Urinary bladder (tissue), 4 donors: ENCODE measurements at places on chromosomes 5 and 9. TPM values are rescaled to one million over a fixed set of nuclear protein-coding genes. Genes with fewer than 3 reads are reported as not detected.
A peak's percentile ranks its signal among the peaks of the same experiment; 100 is the strongest.

The CMBL gene
- 17.2 TPM for total RNA-seq

DNA sequence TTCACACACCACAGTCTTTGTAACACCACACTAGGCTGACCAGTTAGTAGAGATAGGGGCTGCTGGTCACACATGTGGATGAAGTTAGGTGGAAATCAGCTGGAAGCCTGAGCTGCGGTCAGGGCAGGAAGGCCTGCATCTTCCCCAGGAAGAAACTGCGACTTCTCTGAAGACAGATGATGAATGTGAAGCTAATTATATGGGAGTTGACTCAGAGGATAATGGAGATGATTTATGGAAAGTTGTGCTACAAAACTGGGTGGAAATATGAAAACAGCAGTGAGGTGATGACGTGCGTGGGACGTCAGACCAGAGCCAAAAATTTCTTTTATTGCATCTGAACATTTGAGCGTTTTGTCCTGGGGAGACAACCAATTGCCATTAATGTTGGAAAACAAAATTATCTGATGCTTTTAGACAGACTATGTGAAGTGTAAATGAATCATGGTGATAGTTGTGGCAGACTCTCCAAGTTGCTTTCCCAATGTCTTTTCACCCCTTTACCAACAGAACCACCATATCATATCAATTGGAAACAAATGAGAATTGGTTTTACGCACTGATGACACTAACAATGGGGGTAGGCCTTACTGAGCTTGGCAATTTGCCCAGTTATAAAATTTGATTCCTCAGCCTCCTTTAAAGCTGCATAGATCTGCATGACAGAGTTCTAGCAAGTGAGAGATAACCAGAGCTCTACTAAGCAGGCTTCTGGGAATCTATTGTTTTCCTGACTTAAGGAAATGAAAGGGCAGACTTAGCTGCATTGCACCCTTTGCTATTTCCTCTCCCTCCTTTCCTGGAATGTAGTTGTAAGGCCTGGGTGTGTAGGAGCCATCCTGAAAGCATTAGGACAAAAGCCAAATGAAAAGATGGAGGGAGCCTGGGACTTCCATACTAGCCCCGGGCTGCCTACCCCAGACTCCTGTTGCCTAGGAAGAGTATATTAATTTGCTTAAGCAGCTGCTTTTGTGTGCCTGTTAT lies 84.0 kb downstream of the RAB3C start:
- DNase-seq = peak; percentile 33

- DNase-seq = no peak
Observed at GRCh38 chr9:116323012-116323411, 169.4 kb downstream of the PAPPA start.

- no peak for DNase-seq
Observed at GRCh38 chr5:33927685-33928084, 8.5 kb upstream of the RXFP3 start.

- DNase-seq = no peak
Observed at GRCh38 chr5:135028791-135029476, 5.1 kb downstream of the PITX1 start.

- no peak for DNase-seq
Observed at GRCh38 chr9:8265281-8265680, 465.7 kb upstream of the DMAC1 start.

DNA sequence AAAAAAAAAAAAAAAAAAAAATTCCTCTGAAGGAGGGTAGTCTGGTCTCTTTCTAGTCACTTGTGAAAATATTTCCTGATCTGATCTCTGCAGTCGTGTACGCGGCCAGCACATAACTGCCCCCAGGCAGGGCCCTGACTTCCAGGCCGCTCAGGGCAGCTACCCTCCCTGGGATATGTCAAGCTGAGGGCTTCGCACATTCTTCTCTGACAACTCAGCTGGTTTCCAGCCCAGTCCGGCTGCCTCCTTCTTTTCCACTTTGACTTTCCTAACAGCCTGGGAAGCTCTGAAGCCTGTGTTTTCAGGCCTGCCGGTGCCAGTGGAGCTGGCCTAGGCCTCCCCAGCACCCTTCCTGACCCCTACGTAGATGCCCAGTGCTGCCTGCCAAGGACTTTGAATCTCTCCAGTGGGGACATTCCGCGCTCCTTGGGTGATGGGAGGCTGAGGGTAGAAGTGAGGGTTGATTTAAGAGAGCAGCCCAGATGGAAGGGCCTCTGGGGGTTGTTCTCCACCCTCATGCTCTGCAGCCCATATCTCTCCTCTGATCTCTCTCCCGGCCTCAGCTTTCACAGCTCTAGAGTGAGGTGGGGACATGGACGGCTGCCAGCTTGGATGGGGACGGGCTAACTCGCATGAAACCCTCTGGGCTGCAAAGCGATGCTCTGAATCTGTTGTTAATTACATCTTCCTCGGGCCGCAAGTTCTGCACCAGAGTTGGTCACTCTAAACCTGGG lies 20.7 kb downstream of the COL5A1 start:
- DNase-seq = peak; percentile 69
